ENCODE measurements at places on chromosomes 16 and 17.

GRCh38 chr17:74192950-74193781 lies 10.3 kb upstream of the RPL38 start:
- peak; percentile 83 for DNase-seq

DNA sequence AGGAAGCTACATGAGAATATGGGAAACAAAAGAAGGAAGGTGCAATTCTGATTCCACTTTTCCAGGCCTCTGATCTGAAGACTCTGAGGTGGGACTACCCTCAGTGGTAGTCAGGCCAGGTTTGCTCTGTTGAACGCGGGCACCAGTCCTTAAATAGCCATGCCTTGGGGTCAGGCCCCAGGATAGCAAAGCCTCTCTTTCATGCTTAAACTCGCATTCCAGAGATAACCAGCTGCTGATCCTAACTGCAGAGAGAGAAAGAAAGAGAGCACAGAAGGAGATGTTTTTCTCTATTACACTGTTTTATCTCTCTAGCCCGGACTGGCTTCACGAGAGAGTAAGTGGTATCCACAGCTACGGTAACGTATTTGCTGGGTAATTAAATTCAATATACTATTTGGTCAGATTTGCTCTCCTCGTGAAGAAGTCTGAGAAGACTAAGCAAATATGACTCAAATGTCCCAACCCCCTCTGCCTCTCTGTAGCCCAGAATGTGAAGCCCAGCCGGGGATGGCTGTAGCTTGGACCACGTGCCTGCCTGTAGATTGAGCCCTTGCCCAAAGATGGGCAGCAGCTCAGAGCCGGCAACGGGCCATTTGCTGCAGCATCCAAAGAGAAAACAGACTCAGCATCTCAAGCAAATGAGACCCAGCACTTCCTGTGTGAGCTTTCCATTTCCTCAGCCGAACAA lies 122.2 kb downstream of the SMG6 start:
- DNase-seq: no peak

GRCh38 chr17:48769009-48769675 lies 40.6 kb upstream of the HOXB13 start:
- DNase-seq: peak; percentile 37

DNA sequence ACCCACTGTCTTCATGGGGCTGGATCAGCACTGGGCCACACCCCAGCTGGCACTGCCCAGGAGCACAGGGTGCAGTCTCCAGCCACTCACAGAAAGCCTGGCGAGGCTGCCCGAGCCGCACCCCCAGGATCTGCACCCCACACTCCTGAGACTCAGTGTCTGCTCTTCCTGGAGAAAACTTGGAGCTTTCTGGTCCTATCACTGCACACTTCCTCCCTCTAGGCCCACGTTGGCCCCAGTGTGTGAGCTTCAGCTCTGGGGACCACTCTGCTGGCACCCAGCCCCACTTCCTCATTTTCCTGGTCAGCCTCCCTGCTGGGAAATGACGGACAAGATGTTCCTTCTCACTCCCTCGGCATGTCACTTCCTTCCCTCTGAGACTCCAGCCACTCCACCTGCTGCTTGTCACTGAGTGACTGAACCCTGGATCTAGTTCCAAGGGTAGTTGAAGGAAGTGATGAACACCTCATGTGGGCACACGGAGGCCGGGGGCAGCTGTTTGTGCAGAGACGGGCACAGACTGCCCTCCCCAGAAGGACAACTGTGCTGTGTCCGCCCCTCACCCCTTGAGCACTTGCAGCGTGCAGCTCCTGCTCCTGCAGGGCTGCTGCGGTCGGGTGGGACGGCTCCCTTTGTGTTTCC lies 29.0 kb downstream of the ZC3H18 start:
- no peak for DNase-seq

- DNase-seq: no peak
These were observed 21.5 kb upstream of the EEF2K start for GRCh38 chr16:22184615-22184968.

DNA sequence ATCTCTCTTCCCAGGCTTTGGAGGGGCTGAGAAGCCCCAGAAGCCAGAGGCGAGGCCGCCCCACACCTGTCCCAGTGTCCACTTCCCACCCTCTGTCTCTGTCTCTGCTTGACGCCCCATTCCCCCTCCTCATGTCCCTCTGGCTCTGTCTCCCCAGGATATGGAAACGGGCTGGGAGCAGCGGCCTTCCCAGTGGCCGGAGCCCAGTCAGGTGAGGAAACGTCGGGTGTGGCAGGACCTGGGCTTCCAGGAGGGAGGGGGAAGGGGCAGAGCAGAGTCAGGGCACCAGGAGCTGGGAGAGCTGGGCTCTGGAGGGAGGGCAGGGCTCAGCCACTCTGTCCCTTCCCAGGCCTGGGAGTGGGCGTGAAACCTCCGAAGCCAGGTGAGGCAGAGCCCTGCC lies 10.6 kb upstream of the PKMYT1 start:
- no peak for DNase-seq

GRCh38 chr17:1718362-1719165 lies 5.9 kb upstream of the WDR81 start:
- no peak for DNase-seq

DNA sequence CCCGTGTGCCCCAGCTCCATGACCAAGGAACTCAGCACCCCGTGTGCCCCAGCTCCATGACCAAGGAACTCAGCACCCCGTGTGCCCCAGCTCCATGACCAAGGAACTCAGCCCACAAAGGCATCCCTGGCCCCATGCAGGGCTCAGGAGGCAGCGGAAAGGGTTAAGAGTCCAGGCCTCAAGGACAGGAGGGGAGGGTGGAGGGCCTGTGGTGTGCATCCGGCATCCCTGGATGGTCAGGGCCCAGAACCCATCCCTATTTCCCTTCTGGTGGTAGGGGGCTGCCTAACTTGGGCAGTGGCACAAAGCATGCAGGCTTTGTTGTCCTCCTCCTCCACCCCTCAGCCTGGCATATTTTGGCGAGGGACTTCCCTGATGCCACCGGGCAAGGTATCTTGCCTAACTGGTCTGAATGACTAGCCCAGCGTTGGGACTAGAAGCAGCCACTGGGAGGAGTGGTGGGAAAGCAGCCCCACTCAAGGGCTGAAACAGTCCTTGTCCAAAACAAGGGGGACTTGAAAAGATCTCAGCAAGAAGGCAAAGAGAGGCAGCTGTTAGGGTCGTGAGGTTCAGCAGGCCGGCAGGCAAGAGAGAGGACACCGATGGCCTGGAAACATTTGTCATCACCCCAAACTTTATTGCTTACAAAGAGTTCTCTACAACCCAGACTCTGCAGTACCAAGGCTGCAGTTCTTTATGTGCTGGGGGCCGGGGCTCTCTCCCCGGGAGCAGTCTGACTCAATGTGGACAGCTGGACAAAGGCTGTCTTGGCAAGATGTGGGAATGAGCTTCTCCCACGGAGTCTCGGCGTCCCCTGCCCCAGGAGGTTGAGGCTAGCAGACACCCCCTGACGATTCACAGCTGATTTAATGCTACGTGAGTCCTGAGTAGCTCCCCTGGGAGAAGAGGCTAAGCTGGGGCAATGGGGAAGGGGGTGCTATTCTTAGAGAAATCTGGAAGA lies 902 bp upstream of the SPATA32 start:
- DNase-seq: no peak

DNA sequence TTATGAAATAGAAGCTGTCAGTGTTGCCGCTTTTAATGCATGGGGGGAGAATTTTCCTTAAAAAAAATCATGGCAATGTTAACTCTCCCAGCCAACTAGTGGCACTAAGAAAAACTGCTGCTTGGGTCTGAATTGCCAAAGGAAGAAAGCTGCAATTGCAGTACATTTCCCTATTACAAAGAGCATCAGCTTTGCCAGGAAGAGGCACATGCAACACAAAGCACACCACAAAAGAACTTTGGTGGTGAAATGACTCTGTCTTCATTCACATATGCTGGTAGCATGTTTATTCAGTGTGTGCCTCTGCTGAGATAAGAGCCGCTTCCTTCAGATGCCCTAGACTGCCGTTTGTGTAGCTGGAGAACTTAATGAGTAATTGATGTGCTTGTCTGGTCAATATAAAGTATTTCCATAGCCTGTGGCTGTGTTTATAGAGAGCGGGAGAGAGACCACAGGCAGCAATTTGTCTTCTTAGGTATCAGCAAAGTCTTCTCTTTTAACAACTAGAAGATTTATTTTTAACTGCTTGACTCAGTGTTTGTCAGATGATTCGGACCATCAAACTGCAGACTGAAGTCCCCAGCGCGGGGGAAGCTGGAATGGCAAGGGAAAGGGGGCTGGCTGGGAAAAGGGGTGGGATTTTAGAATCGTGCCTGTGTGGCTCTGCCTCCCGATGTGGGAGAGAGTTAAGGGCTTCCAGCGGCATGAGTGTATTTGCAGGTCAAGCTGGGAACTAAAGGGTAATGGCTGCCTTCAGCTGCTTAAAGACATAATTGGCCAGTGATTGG lies 115.1 kb downstream of the MRTFB start:
- DNase-seq: peak; percentile 85

DNA sequence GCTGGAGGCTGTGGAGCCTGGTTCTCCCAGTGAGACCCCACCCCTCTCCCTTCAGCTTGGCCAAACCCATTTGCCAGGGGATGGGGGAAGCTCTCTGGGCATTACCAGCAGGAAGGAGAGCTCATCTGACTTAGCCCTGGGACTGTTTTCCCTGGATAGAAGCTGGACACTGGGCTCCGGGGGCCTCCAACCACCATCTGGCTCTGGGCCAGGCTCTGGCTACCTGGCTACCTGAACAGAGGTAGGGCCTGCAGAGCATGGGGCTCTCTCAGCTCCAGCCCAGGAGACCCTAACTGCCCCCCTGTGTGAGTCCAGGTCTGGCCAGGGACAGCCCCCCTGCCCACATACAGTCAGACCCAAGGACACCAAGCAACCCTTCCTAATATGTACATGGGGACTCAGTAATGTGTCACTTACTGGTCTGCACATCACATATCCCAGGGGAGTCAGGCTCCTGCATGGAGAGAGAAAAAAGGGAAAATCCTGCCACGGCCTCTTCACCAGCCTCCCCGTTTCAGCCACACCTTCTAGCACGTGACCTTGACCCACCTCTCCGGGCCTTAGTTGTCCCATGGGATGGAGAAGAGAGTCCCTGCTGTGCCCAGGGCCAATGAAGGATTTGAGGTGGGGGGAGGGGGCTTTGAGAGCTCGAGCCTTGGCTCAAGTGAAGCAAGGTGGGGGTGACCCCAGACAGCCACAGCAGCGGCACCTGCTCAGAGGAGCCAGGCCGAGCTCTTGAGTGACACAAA lies 13.8 kb downstream of the CNGB1 start:
- DNase-seq: peak; percentile 27

DNA sequence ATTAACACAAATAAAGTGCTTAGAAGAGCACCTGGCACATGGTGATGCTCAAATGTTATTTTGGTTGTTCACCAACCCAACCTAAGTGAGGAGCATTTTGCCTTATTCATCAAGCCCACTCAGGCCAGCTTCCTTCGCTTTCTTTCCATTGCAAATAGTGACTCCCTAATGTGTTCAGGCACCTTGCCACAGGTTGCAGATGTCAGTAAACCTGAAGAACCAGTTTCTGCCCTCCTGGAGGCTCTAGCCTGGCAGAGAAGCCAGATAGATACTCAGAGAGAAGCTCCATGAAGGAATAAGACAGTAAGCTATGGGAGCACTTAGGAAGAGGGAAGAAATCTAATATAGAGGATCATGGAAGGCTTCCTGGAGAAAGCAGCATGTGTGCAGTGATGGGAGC lies 23.9 kb downstream of the GPR139 start:
- no peak for DNase-seq

GRCh38 chr16:84460406-84461028 lies 43.9 kb downstream of the MEAK7 start:
- no peak for DNase-seq

DNA sequence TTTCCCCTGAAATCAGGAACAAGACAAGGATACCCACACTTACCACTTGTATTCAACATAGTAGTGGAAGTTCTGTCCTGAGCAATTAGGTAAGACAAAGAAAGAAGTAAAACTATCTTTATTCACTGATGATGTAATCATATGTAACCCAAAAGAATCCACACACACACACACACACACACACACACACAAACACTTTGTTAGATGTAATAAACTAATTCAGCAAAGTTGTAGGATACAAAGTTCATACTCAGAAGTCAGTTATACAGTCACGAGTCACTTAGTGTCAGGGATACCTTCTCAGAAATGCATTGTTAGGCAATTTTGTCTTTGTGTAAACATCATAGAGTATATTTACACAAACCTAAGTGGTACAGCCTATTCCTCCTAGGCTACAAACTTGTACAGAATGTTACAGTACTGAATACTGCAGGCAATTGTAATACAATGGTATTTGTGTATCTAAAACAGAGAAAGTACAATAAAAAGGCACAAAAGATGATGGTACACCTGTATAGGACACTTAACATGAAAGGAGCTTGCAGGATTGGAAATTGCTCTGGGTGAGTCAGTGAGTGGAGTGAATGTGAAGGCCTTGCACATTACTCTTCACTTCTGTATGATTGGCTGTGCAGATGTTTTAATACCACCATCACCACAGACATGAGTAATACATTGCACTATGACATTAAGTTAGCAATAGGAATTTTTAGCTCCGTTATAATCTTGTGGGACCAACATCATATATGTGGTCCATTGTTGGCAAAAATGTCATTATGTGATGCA lies 370.1 kb downstream of the ZFHX3 start:
- DNase-seq: no peak

GRCh38 chr17:30235386-30236296 lies at the start of gene SLC6A4:
Gene SLC6A4, minus strand, starts transcription at chr17:30235697. Its CDS starts 13,739 bp downstream, at chr17:30221958.
- no peak for DNase-seq

GRCh38 chr17:33225509-33225908 lies 67.6 kb downstream of the ASIC2 start:
- DNase-seq: no peak

- no peak for DNase-seq
These were observed 96.3 kb upstream of the CHMP6 start for GRCh38 chr17:80895366-80895765.

GRCh38 chr17:68379692-68380677 lies 77.3 kb downstream of the WIPI1 start:
- no peak for DNase-seq

- no peak for DNase-seq
These were observed 15.6 kb downstream of the PLK1 start for GRCh38 chr16:23694265-23694643.

DNA sequence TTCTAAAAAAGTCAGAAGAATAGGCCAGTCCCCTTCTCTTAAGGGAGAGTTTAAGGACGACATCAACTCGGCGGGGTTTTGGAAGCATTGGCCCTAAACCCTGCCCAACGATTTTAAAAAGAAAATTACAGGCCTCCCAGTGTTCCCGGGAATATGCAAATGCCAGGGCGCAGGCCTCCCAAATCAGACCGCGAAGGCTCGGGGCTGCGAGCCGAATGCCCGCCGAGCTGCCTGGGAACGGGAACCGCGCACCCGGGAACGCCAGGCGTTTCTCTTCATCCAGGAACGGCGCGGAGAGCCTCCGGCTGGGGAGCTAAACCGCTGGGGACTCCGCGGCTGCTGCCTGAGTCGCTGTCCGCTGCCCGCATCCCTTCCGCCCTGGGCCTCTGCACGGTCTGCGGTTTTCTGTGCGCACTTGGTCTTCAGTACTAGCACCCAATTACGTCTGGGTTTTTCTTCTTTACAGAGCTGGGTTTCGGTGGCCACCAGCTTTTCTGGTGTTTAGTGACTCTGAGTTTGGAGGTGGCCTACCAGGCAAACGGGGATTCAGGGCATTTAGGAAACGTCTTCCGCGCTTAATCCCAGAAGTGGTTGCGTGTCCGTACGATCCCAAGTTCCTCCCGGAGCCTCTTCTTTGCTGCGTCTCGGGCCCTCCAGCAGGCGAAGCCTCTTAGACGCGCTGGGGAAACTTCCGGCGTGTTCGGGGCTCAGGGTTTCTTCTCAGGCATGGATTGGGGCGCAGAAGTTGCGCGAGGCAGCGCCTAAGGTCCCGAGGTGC lies 5.7 kb downstream of the IRX5 start:
- no peak for DNase-seq
